ENCODE measurements at places on chromosomes 4 and X. TPM values are rescaled to one million over a fixed set of nuclear protein-coding genes. Genes with fewer than 3 reads are reported as not detected.

The KLHL34 gene
- total RNA-seq: 0.51 TPM

The PAPSS1 gene
- total RNA-seq: 30.5 TPM

The TMSB15C gene
- 4.6 TPM for total RNA-seq

The TRPC5OS gene
- not detected for total RNA-seq

The GALNTL6 gene
- total RNA-seq: not detected

The EGF gene
- not detected for total RNA-seq

The OPRPN gene
- not detected for total RNA-seq

The NDNF gene
- total RNA-seq: 0.29 TPM

Data from T-helper 1 cell treated with Interleukin-12 subunit alpha and Interleukin-12 subunit beta and Interleukin-4 antibody, amounts not matched to agents 30 ng/mL and 1 ng/mL, for 36 hours (primary cell).